Activated CD8-positive, alpha-beta memory T cell treated with anti-CD3 and anti-CD28 coated beads for 4 hours (primary cell): ENCODE measurements at places on chromosomes 3 and 15.

DNA sequence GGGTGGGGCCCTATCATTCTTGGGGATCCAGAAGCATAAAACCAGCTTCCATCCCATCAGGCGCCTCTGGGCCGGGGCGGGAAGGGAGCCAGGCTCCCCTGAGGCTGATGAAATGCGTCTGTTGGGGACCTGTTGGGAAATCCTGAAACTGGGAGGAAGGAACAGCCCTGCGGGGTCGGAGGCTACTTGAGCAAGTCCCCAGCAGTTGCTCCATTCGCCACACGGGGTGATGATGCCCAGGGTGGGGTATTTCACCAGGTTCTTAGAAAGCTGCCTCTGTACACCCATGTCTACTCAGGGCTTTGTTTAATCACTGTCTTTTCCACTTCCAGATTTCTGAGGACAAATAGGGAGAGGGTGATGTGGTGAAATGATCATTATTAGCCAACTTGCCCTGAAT, 25.4 kb upstream of the TSEN2 start:
- no peak for DNase-seq

DNA sequence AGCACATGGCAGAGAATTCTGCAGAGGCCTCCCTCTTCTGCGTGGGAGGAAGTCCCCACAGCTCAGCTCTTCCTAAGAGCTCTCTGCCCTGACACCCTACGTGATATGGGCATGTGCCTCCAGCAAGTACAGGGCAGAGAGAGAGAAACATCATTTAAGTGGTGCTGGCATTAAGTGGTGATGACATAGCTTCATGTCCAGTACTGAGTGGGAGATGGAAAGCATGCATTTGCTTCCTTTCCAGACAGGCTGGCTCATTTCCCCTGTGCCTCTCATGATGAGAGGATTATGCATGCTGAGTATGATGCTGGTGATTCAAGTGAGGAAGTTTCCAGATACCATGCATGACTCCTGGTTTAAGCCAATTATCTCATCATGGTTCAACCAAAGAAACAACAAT, 26.9 kb downstream of the BFSP2 start:
- no peak for DNase-seq

DNA sequence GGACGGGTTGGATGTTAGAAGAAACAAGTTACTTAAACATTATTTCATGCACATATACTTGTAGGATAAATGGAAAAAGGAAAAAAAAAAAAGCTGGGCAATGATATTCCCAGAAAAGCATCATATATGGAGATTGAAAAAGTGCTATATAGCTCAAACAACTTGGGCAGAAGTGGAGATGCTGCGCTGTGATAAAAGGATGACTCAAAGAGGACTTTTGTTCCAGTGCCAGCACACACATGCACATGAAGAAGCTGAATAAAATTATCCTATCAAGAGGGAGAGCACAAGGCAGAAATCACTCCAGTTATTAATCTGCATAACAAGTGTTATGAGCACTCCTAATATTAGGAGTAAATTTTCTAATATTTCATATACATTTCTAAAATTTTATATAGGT, 30.9 kb downstream of the FRMD4B start:
- no peak for DNase-seq

DNA sequence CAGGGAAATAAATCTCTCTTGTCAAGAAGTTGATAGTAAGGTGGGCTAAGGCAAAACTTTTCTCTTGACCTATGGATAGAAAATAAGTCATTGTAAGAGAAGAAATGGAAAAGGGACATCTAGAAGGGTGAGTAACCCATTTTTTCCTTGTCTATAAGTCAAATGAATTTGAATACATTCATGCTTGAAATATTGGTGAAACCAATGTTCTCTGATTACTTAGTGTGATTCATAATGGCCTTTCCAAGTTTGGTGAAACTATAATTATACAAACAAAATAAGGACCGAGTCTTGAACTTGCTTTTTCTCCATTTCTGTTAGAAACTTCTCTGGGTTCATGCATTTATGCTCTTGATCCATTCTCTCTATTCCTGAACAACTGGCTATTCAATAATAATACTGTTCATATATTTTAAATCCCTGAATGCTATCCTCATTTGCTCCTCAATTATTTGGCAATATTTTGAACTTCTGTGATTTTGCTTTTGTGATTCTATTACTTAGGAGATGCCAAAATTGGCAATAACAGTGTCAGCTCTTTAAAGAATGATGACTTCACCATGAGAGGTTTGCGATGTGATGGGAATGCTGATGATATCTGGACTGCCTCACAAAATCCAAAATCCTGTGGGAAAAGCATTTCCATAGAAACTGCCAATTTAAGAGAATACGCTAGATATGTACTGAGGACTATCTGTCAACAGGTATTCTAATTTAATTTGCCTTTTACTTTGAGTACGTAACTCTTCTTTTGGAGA, 12.3 kb downstream of the P2RY12 start:
- DNase-seq, result no peak

GRCh38 chr3:58404396-58404795, 29.2 kb downstream of the PDHB start:
- DNase-seq, result no peak

DNA sequence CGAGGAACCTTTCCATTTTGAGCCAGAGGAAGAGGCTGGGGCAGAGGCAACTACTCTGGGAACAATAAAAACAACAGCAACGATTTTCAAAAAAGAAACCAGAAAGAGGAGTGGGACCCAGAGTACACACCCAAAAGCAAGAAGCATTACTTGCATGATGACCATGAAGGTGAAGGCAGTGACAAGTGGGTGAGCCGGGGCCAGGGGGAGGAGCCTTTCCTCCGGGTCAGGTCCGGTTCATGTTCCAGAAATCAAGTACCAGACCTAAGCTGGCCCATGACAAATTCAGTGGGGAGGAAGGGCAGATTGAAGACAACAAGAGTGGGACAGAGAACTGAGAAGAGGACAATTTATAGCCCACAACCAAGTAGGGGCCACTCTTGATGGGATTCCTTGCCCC, 77.2 kb upstream of the STT3B start:
- DNase-seq, result no peak

DNA sequence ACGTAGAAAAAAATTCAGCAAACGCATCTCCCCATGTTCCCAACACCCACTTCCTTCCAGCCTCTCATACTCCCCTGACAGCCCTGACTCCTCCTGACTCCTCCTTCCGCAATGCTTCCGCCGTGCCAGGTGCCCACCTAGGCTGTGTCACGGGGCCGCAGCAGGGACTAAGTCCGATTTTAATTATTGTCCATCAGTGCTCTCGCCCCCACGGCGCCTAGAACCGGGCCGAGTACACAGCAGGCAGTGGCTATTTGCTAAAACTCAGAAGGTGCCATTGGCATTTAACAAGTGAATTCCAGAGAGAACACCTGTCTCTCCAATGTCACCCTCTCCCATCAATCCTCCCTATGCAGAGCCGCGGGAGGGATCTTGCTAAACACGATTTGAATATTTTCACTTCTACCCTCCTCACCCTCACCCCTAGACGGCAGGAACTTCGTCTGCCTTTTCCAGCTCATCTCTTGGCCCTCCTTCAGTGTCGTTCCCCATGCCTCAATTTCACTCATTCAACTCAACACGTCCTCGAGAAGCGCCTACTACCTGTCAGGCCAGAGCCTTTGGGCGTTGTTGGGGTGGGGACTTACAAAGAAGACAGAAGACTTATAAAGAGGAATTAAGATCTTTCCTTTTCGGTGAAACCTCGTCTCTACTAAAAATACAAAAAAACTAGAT, 11.5 kb upstream of the SHF start:
- DNase-seq, result no peak

GRCh38 chr3:46988616-46989015, 9.2 kb downstream of the NBEAL2 start:
- DNase-seq, result no peak

GRCh38 chr3:186826976-186827857, 15.3 kb upstream of the ADIPOQ start:
- DNase-seq, result peak; percentile 67

DNA sequence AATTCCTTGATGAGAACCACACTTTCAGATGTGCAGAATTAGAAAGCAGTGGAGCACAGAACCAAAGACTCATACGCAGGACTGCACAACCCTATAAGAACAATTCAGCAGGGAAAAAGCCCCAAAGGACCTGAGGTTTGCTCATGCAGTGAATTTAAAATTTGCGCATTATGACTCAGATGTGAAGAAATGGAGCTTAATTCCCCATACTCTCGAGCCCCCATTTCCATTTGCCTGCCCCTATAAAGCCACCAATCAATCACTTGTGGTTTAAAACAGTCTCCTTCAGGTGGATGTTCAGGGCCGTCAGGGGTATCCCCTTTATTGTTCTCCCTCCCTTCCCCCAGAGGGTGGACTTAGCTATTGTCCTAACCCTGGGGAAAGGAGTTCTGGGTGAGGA, 221.2 kb downstream of the IGSF11 start:
- DNase-seq, result no peak

- DNase-seq, result no peak
These were observed 255.3 kb upstream of the ZPLD1 start for GRCh38 chr3:102179326-102180177.

- no peak for DNase-seq
These were observed 95.2 kb downstream of the WDR76 start for GRCh38 chr15:43922021-43922420.

DNA sequence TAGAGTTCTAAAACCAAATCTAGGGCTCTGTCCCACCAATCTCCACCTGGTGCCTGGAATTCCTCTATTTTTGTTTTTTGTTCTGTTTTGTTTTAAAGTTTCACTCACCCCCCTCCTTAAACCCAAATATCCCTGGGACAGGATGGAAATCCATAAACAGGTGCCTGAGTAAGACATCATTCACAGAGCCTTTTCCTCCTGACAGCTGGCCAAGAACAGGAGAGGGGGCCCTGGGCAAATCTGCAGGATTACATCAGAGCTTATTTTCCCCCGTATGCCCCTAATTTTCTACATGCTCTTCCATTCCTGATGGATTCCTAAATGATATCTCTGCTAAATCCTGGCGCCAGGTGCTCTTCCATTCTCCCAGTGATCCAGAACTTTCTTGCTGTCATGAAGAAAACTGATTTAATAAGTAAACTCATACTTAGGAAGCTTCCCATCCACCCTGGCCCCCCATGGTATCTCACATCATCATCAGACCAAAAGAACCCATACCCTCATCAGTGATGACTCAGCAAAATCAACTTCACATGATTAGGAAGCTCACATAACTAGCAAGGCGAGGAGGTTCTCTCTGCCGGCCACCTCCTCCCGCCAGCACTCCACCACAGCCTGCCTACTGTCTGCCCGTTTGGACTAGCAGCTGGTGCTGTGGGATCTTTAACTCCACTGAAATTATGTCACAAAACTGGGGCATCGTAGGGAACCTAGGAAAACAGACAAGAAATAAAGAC, 61.0 kb downstream of the LIPC start:
- no peak for DNase-seq

GRCh38 chr15:89074402-89075012, 13.7 kb upstream of the ABHD2 start:
- DNase-seq, result no peak

DNA sequence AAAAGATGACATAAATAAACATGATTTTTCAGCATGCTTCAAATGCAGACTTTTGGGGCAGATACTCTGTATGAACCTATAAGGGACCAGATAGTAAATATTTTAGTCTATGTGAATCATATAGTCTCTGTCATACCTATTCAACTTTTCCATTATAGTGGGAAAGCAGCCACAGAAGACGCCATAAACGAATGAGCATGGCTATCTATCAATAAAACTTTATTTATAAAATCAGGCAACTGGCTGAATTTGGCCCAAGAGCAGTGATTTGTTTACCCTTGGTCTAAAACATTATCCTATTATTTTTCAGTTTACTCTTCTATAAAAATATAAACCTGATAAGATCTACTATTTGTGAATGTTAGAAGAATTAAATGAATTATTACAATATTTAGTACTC, 25.9 kb upstream of the VEPH1 start:
- no peak for DNase-seq

- DNase-seq, result no peak
These were observed 38.0 kb downstream of the MEF2A start for GRCh38 chr15:99603828-99604227.

DNA sequence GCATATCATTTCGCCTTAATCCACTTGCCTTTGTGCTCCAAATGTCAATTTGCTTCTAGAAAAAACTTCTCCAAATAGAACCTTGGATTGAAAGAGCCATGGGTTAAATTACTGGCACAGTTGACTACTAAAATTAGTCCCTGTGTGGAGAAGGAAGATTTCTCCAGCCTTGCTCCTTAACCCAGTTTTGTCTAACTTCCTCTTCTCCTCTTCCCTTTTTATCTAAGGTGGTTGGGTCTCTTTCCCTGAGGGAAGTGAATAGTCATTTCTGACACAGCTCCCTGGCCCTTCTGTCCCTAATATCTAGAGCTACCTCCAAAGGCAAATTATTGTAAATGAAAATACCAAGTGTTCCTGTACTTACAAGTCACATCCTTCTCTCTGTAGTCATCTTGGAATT, 527.9 kb upstream of the TBL1XR1 start:
- DNase-seq, result no peak

- no peak for DNase-seq
These were observed 72.5 kb downstream of the OPA1 start for GRCh38 chr3:193665370-193665989.

GRCh38 chr15:77481670-77482069, 61.0 kb downstream of the HMG20A start:
- DNase-seq, result no peak

- no peak for DNase-seq
These were observed 294.8 kb upstream of the EPHA3 start for GRCh38 chr3:88812576-88812975.

GRCh38 chr15:78302579-78303312, 3.3 kb upstream of the SKIC8 start:
- no peak for DNase-seq

GRCh38 chr3:190265796-190266195, 56.5 kb downstream of the CLDN1 start:
- DNase-seq, result no peak

- no peak for DNase-seq
These were observed 11.6 kb downstream of the FMN1 start for GRCh38 chr15:33182926-33183325.

DNA sequence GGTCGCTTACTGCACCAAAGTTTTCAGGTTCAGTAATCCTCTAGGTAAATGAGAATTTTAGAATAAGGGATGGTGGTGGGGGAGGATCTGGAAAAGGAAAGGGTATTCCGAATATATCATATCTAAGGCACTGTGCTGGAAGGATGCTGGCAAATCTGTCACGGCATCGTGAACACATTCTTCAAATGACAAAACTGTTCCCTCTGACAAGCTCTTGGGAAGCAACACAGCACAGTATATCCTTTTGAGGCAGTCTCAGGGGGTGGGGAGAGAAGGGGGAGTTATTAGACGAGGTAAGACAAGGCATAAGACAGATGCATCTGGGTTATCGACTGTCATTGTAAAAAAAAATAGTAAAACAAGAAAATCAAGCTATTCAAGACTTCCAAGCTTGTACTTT, 289.6 kb upstream of the LRRN1 start:
- DNase-seq, result no peak

DNA sequence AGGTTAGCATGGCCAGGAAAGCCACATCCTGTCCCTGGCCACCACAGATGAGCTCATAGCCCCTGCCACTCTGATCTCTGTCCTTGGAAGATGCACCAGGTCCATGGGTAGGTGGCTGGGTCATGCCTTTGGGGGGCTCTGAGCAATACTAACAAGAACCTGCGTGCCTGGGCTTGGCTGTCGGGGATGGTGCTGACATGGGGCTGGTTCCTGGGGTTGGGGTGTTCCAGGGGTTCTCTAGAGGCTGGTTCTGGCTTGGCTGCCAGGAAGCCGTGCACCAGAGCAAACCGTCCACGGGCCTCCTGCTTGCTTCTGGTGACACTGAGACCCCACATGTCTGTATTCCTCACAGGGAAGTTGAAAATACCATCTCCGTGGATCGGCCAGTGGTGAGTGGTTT, 44.1 kb downstream of the CAPN3 start:
- no peak for DNase-seq
